ENCODE measurements at places on chromosomes 2 and 18.

DNA sequence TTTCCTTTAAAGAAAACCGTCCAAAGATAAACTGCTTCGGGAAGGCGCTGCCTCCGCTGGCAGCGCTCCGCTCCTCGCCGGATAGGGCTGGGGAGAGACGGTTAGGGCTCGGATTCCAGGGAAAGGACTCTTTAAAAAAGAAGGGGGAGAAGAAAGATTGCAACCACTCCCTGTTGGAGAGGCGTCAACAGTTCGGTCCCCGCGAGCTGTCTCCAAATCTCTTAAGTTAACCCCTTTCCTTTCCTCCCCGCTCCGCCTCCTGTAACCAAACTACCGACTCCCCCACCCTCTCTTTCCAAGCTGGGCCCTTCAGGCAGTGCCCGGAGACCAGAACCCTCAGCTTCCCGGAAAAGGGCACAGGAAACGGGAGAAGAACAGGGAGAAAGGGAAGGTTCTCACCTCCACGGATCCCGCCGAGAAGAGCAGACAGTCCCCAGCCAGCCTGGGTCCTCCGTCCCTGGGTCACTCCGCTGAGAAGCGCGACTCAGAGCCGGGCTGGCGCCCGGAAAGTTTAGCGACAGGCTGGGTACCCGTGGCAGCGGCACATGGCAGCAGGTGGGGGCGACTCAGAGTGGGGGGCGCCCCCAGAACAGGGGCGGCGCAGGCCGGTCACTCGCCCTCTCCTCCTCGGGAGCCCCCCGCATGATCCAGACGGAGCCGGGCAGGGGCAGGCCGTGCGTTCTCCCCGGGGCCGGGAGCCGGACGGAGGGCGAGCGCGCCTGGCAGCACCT is 675 bp downstream of the FZD5 start:
- DNase-seq = no peak

GRCh38 chr2:105723431-105723830 is 21.3 kb upstream of the NCK2 start:
- no peak for DNase-seq

DNA sequence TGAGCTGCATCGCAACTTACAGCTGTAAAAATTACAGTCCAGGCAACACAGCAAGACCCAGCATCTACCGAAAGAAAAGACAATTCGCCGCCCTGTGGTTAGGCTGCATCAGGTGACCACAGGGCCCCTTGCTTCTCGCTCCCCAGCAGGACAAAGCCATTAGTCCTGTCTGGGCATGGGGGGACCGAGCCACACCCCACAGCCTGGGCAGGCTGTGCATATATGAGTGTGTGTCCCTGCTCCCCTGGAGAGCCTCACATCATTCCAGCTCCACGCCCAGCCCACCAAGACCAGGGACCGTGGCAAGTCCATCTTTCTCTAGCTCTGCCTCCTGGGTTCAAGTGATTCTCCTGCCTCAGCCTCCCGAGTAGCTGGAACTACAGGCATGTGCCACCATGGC is 33.9 kb downstream of the SNORC start:
- no peak for DNase-seq

DNA sequence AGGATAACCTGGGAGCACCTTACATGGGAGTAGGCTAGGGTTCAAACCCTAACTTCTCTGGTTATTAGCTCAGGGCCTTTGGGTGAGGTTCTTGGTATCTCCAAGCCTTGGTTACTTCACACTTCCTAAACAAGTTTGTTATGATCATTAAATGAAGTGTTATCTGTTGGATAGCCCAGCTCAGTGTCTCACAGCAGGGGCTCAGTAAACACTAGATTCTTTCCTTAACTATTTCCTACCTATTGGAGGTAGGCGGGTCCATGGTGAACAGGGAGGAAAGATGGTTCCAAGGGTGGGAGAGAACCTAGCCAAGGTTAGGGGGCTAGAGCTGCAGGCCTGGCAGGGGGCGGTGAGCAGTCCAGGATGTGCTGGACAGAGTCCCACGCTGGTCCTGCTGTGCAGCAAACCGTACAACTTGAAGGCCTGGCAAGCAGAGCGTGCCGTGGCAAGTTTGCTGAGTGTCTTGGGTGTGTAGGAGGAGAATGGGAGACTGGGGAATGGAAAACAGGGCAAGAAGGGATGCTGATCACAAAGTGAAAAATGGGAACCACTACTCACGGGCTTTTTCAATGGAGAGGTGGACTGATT is 259.1 kb downstream of the PRKCE start:
- DNase-seq = no peak

- DNase-seq = no peak
These were observed 2.9 kb upstream of the NPPC start for GRCh38 chr2:231928901-231929725.

- no peak for DNase-seq
These were observed 186.8 kb upstream of the RND3 start for GRCh38 chr2:150674283-150674682.

DNA sequence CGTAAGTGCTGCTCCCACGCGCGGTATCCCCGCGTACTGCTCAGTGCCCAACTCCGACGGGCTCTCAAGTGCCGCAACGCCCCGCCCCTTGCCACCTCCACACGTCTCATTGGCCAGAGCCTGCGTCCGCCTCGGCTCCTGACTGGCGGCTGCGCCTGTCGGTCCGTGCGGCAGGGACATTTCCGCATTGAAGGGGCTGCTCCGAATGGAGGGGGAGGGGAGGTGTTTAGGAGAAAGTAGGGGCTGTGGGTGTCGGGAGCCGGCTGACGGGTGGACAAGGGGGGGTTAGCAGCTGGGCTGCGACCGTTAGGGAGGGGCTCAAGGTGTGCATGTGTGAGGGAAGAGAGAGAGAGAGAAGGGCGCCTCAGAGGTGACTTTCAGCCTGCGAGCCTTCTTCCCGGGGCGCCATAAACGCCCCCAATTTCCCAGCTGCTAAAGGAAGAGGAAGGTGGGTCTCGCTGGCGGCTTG is 877 bp upstream of the UGP2 start:
- peak; percentile 100 for DNase-seq

DNA sequence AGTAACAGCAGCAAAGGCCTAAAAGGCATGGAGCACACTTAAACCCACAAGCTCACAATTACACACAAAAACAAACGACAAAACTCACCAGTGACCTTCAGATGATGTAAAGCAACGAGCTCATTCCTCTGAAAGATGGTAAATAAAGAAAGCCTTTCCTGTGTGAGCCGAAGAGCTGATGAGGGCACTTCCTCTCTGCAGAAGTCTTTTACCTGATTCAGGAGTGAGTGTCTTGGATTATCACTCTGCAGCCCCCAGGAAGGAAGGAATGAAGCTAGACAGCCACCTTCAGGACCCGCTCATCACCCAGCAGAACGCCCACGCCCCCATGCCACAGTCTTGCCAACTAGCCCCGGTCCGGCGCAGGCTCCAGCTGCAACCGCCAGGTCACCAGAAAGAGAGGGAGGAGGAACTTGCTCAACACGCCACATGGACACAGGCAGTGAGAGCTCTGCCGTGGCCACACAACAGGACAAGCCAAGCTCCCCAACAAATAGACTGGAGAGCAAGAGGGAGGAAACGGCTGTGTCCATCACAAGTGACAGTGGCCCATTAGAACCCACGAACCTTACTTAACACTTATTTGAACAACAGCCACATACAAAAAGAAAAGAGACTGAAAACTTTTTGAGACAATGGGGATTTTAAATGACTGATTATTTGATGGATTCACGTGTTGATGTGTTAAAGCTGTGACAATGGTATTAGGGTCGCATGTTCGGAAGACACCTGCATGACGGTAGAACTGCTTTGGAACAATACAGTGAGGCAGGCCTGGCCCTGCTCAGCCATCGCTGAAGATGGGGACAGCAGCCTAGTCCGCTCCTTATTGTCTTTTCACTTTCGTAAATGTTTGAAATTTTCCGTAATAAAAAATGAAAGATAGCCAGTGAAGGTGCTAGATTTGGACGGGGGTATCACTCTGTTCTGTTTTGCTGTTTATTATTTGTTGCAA is 127.3 kb downstream of the HDAC4 start:
- DNase-seq = no peak

- no peak for DNase-seq
These were observed 129.3 kb downstream of the ZNF236 start for GRCh38 chr18:76951456-76952247.

- no peak for DNase-seq
These were observed 104.5 kb downstream of the UGGT1 start for GRCh38 chr2:128195435-128195984.

- no peak for DNase-seq
These were observed 71.5 kb downstream of the EDAR start for GRCh38 chr2:108917526-108917925.

DNA sequence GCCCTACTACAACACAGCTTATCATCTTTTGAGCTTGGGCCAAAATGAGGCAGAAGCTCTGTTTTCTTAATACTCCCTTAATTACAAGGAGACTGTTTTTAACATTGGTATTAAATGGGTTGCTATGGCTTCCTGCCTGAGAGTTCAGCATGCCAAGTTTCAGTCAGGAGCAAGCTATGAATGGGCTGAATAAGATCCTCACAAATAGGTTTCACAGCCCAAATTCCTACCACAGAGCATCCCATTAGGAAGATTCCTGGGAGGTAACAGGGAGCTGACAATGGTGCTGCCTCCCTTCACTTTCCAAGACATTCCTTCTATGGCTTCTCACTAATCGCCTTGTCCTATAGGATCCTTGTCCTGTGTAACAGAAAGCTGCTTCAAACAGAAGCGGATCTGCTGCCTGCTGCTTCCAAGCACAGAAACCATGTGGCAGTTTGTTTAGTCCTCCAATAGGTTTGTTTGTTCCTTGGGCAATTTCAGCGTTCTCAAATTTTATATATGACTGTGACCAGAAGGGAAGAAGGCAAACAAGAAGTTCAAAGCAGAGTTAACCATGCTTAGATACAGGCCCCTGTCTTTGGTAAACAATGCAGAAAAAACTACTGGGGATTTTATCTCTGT is 70.9 kb downstream of the NCKAP5 start:
- peak; percentile 40 for DNase-seq

- DNase-seq = no peak
These were observed 1.6 kb upstream of the RIOK3 start for GRCh38 chr18:23451491-23451890.

- no peak for DNase-seq
These were observed 3.5 kb downstream of the PTPN2 start for GRCh38 chr18:12880541-12880910.

- no peak for DNase-seq
These were observed 51.7 kb upstream of the MYL1 start for GRCh38 chr2:210366675-210367080.

GRCh38 chr2:85772019-85772745 is 18.4 kb downstream of the ATOH8 start:
- peak; percentile 97 for DNase-seq

GRCh38 chr18:36284268-36284667 is 13.2 kb upstream of the FHOD3 start:
- DNase-seq = no peak

GRCh38 chr2:190477661-190478454 is 56.7 kb downstream of the NEMP2 start:
- DNase-seq = peak; percentile 85

DNA sequence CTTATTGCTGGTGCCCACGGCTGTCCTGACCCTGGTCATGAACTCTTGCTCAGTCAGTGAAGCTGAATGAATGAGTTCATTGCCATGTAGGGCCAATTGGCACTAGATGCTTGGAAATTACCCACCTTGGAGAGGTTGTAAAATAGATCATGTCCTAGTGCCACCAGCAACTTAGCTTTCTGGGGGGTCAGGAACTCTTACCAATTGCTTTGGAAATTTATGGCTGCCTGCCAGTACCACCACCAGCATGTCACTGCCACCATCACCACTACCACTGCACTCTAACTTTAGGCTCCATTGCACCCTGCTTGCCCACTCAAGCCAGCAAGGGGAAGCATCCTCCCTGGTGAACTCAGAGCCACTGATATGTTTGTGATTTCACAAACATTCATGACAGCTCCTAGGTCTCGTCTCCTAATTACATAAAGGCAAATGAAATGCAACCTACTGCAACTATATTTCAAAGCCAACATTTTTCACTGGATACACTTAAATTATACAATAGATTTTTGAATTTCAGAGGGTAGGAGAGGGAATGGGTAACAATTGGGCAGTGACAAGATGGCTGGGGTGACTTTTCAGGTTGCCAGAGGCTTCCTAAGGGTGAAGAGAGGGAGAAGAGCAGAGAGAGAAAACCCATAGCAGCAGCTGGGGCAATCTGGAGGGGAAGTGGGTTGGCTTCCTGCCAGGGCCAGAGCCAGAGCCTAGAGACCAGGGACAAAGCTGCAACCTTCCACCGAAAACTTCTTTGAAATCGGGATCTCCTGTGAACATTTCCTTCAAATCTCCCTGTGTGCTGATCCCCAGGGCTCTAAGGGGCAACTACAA is 3.5 kb upstream of the EMILIN1 start:
- peak; percentile 56 for DNase-seq

DNA sequence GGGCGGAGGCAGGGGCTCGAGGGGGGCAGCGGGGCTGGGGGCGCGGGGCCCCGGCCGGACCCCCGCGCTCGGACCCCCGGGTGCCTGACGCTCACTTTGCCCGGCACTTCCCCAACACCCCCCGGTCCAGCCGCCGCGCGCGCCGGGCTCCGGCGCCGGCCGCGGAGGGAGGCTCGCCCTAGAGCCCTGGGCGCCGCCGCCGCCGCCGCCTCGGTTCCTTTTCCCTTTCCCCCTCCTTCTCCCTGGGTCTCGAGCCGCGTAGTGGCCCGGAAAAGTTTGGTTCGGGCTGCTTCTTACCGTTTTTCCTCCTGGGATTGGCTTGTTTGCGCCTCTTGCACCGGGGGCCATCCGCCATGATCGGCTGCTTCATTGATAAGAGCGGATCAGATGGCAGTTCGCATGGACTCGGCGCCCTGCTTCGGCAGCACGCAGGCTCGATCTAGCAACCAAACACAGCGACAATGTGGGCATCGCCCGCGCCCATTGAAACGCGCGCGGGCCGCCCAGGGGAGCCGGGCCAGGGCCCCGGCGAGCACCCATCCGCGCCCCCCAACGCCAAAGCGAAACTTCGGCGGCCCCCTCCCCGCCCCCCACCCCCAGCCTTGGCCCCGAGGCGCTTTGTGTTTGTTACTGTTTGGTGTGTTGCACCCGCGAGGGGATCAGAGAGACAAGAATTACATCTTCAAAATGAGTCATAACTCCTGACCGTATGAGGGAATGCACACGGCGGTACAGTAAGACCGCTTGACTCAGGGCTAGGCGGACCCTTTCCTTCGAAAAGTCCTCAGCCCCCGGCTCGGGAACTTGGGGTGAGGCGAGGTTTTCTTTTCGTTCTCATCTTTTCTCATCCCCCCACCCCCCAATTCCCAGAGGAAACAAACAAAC is 2.7 kb downstream of the ZEB2 start:
- peak; percentile 73 for DNase-seq

All from Ammon's horn (tissue), 1 donor.